ENCODE measurements at places on chromosomes 2 and 18. TPM values are rescaled to one million over a fixed set of nuclear protein-coding genes. Genes with fewer than 3 reads are reported as not detected.

The RAB6C gene
- not detected for total RNA-seq

The MXD1 gene
- 4.9 TPM for total RNA-seq

The KCNG3 gene
- not detected for total RNA-seq

The AGFG1 gene
- total RNA-seq: 45.9 TPM

The REG3G gene
- not detected for total RNA-seq

The PAX8 gene
- total RNA-seq: 0.68 TPM

The ESPNL gene
- not detected for total RNA-seq

The EMILIN1 gene
- total RNA-seq: 33.7 TPM

The SCTR gene
- total RNA-seq: not detected

The MGAT4A gene
- total RNA-seq: 89.5 TPM

The CHRNG gene
- total RNA-seq: not detected

The CXCR1 gene
- total RNA-seq: not detected

The TMEM198 gene
- total RNA-seq: not detected

The TWIST2 gene
- not detected for total RNA-seq

Measured in dermis blood vessel endothelial cell (primary cell).